ENCODE measurements at places on chromosomes 6 and 20. TPM values are rescaled to one million over a fixed set of nuclear protein-coding genes. Genes with fewer than 3 reads are reported as not detected.

Gene SLC22A1
- 0.10 TPM for polyA plus RNA-seq

DNA sequence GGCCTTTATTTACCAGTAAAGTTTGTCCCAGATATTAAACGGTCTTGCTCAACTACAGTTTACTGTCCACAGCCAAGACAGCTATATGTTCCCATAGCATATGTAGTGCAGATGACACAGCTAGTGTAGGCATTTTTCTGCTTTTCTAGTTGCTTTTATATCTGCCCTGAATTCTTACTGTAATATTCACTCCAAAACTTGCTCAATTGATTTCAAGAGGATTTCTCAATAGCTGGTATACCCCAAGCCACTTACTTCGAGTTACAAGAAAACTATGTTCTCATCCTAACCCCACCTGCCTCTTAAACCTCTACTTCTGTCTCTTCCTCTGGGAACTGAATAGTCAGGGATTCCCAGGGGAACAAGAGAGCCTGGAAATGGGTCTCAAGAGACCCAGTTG is 18.9 kb upstream of the ROS1 start:
- no peak for DNase-seq

Gene PPDPF
- polyA plus RNA-seq = 21.7 TPM

DNA sequence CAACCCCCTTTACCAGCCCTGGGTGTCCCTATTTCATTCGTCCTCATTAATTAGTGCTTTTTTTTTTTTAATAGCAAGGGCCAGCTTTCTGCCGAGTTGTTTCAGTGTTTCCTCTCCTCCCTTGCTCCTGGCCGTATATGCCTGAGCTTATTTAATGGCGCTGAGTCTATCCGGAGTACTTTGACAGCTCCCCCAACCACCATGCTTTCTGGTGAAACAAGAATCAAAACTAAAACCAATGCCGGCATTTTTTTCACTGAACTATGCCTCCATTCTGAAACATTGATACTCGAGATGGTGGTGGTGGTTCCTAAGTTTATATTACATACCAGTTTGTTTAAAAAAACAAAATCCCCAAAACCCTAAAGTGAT is 1.2 kb downstream of the DCBLD1 start:
- no peak for DNase-seq

Gene CTCFL
- polyA plus RNA-seq = not detected

GRCh38 chr20:9140162-9140760 is 71.4 kb downstream of the PLCB4 start:
- no peak for DNase-seq

All from AG04450 (cell line).